ENCODE measurements at places on chromosomes 12 and 14.

DNA sequence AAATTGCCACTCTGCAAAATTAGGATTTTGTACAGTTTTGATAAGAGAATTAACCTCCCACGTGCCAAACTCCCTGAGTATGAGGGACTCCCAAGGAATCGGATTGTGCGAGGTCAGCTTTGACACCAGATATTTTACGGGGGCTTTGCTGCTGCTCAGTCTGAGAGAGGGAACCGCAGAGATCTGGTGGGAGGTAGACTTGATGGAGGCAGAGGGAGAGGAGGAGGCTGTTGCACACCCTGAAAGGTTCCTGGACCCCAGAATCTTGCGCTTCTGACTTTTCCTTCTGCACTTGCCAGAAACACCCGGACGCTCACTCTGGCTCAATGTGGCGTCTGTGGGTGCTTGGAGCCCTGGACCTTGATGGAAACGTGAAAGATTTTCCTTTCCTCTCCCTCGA is 83.9 kb downstream of the PAPOLA start:
- no peak for DNase-seq

DNA sequence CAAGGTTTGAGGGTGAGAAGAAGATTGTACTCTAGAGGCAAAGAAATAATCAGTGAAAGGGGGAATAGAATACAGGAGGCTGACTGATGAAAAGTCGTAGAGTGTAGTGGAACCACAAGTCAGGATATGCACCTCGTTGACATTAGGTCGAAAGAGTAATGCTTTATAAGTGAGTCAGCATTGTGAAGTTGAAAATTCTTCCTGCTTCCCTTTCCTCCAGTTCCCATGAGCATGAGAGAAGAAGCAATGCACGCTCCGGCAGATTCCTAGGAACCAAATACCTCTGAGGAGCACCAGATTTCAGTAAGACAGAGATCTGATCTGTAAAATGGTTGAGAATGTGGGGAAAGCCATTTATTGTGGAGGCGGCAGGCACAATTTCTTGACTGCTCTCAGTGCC is 16.5 kb downstream of the CCER1 start:
- DNase-seq = no peak

- peak; percentile 79 for DNase-seq
Observed at GRCh38 chr12:118874698-118875548, 106.4 kb upstream of the SRRM4 start.

DNA sequence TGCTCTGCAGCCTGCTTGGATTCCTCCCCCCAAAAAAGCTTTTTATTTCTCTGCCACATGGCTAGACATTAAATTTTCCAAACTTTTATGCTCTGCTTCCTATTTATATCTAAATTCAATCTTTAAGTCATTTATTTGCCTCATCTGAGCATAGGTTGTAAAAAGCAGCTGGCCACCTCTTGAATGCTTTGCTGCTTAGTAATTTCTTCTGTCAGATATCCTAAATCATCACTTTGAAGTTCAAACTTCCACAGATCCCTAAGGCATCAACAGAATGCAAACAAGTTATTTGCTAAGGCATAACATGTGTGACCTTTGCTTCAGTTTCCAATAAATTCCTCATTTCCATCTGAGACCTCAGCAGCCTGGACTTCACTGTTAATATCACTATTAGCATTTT is 209.6 kb downstream of the FSCB start:
- DNase-seq = no peak

- DNase-seq = no peak
Observed at GRCh38 chr12:6952863-6953441, 1.8 kb downstream of the PTPN6 start.

DNA sequence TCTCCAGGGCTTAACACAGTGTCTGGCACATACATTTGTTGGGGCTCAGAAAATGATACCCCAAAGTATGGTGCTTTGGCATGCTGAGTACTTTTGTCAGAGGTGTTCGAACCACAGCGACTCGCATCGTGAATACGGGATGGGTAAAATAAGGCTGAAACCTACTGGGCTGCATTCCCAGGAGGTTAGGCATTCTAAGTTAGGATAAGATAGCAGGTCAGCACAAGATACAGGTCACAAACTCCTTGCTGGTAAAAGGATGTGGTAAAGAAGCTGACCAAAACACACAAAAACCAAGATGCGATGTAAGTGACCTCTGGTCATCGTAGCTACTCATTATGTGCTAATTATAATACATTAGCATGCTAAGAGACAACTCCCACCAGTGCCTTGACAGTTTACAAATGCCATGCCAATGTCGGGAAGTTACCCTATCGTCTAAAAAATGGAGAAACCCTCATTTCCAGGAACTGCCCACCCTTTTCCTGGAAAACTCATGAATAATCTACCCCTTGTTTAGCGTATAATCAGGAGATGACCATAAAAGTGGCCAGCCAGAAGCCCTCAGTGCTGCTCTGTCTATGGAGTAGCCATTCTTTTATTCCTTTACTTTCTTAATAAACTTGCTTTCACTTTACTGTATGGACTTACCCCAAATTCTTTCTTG is 3.3 kb upstream of the AEBP2 start:
- DNase-seq = no peak

DNA sequence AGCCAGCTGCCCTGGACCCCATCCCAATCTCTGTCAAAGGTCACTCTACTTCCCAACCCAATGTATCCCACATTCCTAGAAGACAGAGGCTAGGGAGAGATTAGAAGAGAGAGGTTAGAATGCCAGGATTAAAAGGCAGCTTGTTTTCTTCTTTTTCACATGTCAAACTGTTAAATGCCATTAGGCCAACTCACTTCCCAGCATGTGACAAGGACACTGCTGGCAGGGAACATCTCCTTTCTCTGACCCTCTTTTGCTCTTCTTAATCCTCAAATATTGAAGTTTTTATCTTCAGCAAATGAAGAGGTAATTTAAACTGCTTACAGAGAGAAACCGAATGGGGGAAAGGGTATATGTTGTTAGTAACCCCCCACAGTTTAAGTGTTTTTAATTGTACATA is 89.1 kb downstream of the BBS10 start:
- DNase-seq = no peak

DNA sequence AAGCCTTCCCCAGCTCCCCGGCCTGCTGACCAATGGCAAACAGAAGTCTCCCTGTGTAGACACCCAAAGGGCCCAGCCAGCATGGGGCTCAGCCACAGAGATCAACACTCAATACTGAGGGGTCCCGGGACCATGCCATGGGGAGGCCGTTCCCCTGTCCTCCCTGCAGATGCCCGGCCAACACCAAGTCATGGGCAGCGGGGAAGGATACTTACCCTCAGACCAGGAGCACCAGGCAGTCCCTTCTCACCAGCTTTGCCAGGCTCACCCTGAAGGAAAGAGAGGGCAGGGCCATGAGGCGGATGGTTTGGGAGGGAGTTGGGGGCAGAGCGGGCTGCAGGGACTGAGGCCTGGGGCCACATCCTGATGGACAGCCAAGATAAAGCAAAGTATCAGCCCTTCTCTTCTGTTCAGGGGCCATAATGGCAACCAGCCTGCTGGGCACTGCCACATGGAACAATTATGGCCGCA is 19.9 kb downstream of the COL2A1 start:
- no peak for DNase-seq

- DNase-seq = no peak
Observed at GRCh38 chr12:130838951-130839769, at the start of gene STX2. Gene STX2 (minus strand): TSS chr12:130839250. CDS start chr12:130839099, 151 bp downstream.
